ENCODE measurements at places on chromosomes 5 and 9. TPM values are rescaled to one million over a fixed set of nuclear protein-coding genes. Genes with fewer than 3 reads are reported as not detected.

DNA sequence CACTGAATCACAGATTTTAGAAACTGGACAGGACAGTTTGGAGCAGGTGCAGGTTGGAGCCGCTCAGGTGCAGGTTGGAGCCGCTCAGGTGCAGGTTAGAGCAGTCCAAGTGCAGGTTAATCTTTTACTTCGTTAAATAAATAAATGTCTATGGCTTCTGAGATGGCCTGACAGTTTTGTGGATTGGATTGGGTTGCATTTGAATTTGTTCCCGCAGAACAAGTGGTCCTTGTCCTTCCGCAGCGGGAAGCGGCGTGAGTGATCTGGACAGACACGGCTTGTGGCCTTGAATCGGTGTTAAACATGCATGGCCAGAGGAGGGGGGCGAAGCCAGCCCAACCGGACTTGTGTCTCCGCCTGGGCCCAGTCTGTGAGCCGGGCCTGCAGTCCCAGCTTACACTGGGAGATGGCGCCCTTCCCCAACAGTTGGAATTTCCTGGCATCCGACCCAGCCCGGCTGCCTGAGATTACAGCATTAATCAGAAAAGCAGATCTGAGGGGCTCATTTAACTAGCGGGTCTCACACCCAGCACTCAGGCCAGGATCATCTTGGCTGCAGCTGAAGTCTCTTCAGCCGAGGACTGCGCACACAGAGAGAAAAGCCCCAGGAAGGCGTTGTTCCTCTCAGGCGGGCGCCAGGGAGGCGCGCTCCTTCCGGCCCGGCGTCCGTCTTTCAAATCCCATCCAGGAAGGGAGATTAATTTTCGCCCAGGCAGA is 1.5 kb upstream of the OLFM1 start:
- no peaks in the 10 kb centered on the region for H3K27me3 ChIP-seq
- no peak overlapping the region for H3K27ac ChIP-seq
- H3K36me3 ChIP-seq: no peaks in the 10 kb centered on the region
- peak; percentile 79 for DNase-seq

- peaks cover 34% of the 10 kb centered on the region for H3K4me1 ChIP-seq
- no peaks in the 10 kb centered on the region for H3K27me3 ChIP-seq
Measured at GRCh38 chr9:82584349-82584863, 478.5 kb downstream of the RASEF start.

GRCh38 chr9:95103281-95103771 is 214.2 kb downstream of the FANCC start:
- DNase-seq: no peak
- no peaks in the 10 kb centered on the region for H3K27me3 ChIP-seq
- H3K4me3 ChIP-seq: no peak overlapping the region
- no peaks in the 10 kb centered on the region for H3K4me1 ChIP-seq
- peaks cover 49% of the 10 kb centered on the region for H3K36me3 ChIP-seq

DNA sequence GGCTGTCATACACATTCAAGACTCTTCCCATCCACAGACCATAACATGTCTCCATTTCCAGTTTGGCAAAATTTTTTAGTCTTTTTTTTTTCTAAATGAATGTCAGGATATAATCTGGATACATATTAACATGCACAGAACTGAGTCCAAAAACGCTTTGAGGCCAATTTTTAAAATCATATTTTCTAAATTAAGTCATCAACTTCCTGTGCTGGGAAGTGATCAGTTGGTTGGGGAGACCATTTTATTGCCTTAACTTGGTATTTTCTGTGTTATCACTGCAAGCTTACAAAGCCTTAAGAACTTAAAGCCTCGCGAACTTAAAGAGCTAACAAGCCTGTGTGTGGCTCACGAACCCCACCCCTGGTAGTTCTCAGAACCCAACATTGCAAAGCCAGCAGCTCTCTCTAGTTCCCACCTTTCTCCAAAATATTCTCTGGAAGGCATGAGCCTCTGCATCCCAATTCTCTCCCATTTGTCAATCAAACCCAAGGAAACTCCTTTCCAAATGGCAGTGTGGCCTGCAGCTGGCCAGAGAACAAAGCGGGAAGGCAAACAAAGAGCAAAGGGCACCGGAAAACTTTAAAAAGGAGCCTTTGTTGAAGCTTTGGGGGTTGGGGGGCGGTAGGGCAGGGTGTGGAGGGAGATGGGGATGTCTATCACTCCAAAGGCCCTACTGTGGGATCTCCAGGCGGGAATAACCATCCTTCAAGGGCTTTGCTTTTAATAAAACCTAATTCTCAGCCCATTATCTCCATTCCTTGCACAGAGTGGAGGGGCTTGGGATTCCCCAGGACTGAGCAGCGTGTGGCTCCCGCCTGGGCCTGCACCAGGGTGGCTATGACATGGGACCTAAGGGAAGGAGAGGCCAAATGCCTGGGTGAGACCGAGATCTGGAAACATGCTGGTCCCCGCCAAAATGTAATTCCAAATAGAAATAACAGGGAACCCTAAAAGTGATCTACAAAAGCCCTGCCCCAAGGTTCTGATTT is 65.0 kb downstream of the ROR2 start:
- peak overlapping the region; percentile 60 for H3K27ac ChIP-seq
- H3K36me3 ChIP-seq: no peaks in the 10 kb centered on the region
- DNase-seq: no peak
- H3K4me1 ChIP-seq: no peaks in the 10 kb centered on the region

DNA sequence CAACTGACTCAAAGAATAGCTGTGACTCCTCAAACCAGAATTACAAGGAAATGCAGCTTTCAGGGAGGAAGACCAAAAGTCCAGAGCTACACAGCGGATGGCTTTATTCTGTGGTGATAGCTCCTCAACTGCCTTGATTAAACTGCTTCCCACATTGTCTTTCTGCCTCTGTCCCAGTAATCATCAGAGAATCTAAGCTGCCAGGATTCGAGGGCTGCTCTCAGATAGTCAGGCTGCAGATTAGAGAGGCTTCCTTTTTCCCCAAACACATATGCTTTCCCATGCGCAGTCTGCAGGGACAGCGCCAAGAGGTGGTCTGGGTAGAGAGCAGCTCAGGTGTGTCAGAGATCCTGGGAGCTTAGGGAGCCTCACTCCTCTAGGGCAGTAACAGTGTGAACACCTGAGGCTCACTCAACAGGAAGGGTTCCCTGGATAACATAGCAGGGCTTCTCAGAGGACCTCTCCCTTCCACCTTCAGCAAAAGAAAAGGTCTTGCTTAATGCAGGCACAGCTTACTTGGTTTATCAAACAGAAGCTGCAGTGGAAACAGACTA is 439.9 kb upstream of the TLE4 start:
- no peak overlapping the region for H3K27ac ChIP-seq
- H3K4me3 ChIP-seq: no peak overlapping the region
- H3K27me3 ChIP-seq: no peaks in the 10 kb centered on the region
- H3K36me3 ChIP-seq: no peaks in the 10 kb centered on the region
- no peaks in the 10 kb centered on the region for H3K4me1 ChIP-seq
- no peak for DNase-seq

RUFY1 gene
- total RNA-seq: 21.6 TPM

PCDHB12 gene
- 0.33 TPM for total RNA-seq

ZNF658 gene
- total RNA-seq: 1.0 TPM

AFAP1L1 gene
- total RNA-seq: 11.6 TPM

DNA sequence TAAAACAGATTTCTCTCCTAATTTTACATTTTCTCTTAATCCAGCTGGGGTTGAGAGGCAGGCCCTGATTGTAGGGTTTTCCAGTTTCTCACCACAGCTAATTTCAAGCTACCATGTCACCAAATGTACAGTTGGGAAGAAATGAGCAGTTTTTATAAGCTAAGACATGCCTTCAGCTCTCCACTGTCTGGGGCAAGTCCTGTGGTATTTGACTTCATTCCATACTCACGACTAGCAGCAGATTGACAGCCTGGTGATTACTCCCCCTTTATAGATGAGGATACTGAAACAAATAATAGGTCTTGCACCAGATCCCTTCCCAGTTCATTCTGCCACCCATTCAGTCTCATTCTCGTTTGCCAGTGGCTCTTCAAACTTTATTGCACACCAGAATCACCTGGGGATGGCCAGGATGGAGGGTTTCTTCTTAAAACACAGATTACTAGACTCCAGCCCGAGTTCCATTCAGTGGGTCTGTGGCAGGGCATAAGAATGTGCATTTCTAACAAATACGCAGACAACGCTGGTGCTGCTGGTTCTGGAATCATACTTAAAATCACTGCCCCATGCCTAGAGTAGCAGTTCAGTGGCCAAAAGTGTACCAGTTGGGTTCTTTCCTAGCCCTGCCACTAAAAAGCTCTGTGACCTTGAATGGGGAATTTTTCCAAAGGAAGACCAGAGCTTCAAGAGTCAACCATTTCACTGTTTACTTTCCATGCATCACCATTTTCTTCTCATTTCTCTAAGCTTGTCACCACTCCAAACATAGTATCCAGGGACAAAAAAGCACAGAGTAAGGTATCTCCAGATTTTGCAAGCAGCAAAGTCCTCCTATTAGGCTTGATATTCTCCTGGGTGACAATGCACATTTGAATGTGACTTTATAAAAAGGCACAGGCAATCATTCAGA is 64.3 kb downstream of the CSNK1A1 start:
- no peak for DNase-seq
- H3K4me1 ChIP-seq: no peaks in the 10 kb centered on the region
- peak overlapping the region; percentile 56 for H3K27ac ChIP-seq
- H3K4me3 ChIP-seq: no peak overlapping the region
- no peaks in the 10 kb centered on the region for H3K27me3 ChIP-seq
- H3K36me3 ChIP-seq: no peaks in the 10 kb centered on the region

- H3K27ac ChIP-seq: no peak overlapping the region
- no peaks in the 10 kb centered on the region for H3K4me1 ChIP-seq
- H3K36me3 ChIP-seq: no peaks in the 10 kb centered on the region
- no peaks in the 10 kb centered on the region for H3K27me3 ChIP-seq
- no peak overlapping the region for H3K4me3 ChIP-seq
- DNase-seq: no peak
Measured at GRCh38 chr5:179124273-179124852, 64.2 kb downstream of the ZNF354C start.

NUTM2F gene
- total RNA-seq: under 0.01 TPM

- H3K4me1 ChIP-seq: no peaks in the 10 kb centered on the region
- DNase-seq: no peak
- no peaks in the 10 kb centered on the region for H3K27me3 ChIP-seq
- no peak overlapping the region for H3K4me3 ChIP-seq
- no peak overlapping the region for H3K27ac ChIP-seq
- H3K36me3 ChIP-seq: no peaks in the 10 kb centered on the region
Measured at GRCh38 chr5:17429353-17429752, 68.7 kb upstream of the TAF11L2 start.

GRCh38 chr9:37454238-37454637 is 11.0 kb downstream of the ZBTB5 start:
- H3K4me3 ChIP-seq: no peak overlapping the region
- H3K27me3 ChIP-seq: no peaks in the 10 kb centered on the region
- peak overlapping the region; percentile 45 for H3K27ac ChIP-seq
- H3K36me3 ChIP-seq: no peaks in the 10 kb centered on the region
- peaks cover 27% of the 10 kb centered on the region for H3K4me1 ChIP-seq

PCDHA11 gene
- total RNA-seq: not detected

DNA sequence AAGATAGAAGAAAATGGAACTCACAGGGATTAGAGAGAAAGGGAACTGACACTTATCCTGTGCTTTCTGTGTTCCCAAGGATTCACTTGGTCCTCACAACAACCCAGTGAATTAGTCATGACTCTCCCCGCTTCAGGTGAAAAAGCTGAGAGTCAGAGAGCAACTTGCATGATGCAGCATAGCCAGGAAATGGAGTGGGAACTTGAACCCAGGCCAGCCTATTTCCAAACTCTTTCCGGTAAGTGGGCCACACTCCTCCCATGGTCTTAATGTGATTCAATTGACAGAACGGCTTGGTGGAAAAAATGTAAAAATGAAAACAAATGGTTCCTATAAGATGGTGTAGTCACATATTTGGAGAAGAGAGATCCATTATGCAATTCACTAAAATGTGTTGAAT is 45.9 kb upstream of the CEMIP2 start:
- no peak overlapping the region for H3K4me3 ChIP-seq
- no peaks in the 10 kb centered on the region for H3K36me3 ChIP-seq
- H3K27me3 ChIP-seq: no peaks in the 10 kb centered on the region

GRCh38 chr5:150762211-150762610 is 3.4 kb upstream of the DCTN4 start:
- H3K27ac ChIP-seq: no peak overlapping the region
- H3K36me3 ChIP-seq: no peaks in the 10 kb centered on the region
- DNase-seq: no peak
- no peaks in the 10 kb centered on the region for H3K27me3 ChIP-seq
- H3K4me1 ChIP-seq: peaks cover 13% of the 10 kb centered on the region

MEIKIN gene
- total RNA-seq: 0.51 TPM

GRCh38 chr5:6682239-6682638 is 31.0 kb upstream of the TENT4A start:
- H3K27ac ChIP-seq: no peak overlapping the region
- no peak overlapping the region for H3K4me3 ChIP-seq
- no peaks in the 10 kb centered on the region for H3K36me3 ChIP-seq
- DNase-seq: no peak
- H3K27me3 ChIP-seq: no peaks in the 10 kb centered on the region

DNA sequence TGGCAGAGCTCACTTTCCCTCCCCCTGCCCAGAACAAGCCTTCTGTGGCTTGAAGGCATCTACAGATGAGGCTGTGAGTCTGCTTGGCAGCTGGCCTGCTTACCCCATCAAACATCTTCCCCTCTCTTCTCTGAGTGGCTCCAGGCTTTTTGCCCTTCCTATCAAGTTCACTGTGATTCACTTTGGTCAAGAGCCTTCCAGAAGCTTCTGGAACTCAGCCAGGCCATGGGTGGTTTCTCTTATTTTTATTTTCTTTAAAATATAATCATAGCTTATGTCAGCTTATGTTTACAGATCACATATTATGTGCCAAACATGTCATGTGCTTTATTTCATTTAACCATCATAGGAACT is 267.0 kb downstream of the SEC61B start:
- no peaks in the 10 kb centered on the region for H3K36me3 ChIP-seq
- no peak for DNase-seq
- H3K27me3 ChIP-seq: no peaks in the 10 kb centered on the region
- no peak overlapping the region for H3K4me3 ChIP-seq
- no peaks in the 10 kb centered on the region for H3K4me1 ChIP-seq

GRCh38 chr5:157366741-157367674 is 93.0 kb upstream of the NIPAL4 start:
- no peak for DNase-seq
- H3K27ac ChIP-seq: no peak overlapping the region
- peaks cover 8% of the 10 kb centered on the region for H3K36me3 ChIP-seq
- no peaks in the 10 kb centered on the region for H3K27me3 ChIP-seq
- no peak overlapping the region for H3K4me3 ChIP-seq

WWC1 gene
- 25.1 TPM for total RNA-seq

DNA sequence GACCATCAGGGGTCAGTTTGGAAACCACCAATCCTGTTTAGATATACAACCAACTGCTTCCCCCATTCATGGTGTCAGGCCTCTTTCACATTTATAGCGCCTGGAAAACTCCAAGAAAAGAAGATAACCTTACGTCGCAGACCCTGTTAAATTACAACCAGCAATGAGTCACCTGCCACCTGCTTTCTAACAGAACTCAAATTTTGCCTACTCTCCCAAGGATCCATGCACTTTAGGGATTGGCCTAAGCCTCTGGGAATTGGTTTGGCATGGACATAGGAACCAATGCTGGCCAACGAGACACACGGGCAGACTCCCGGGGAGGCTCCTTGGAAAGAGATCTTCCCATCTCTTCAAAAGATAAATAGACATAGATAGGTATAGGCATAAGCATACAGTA is 87.0 kb downstream of the FEM1C start:
- no peak for DNase-seq
- H3K36me3 ChIP-seq: no peaks in the 10 kb centered on the region
- no peak overlapping the region for H3K27ac ChIP-seq
- no peaks in the 10 kb centered on the region for H3K27me3 ChIP-seq
- no peak overlapping the region for H3K4me3 ChIP-seq

SHB gene
- 3.4 TPM for total RNA-seq

- no peaks in the 10 kb centered on the region for H3K36me3 ChIP-seq
- H3K4me3 ChIP-seq: no peak overlapping the region
- no peaks in the 10 kb centered on the region for H3K27me3 ChIP-seq
- H3K27ac ChIP-seq: no peak overlapping the region
Measured at GRCh38 chr9:26462751-26463150, 429.9 kb downstream of the CAAP1 start.
